Bone marrow (tissue), 2 donors: ENCODE measurements at places on chromosomes 5 and 9.

GRCh38 chr9:111961575-111961974 is 65.0 kb downstream of the UGCG start:
- DNase-seq: no peak

- DNase-seq: no peak
Observed at GRCh38 chr5:3187771-3188425, 407.7 kb upstream of the IRX1 start.

DNA sequence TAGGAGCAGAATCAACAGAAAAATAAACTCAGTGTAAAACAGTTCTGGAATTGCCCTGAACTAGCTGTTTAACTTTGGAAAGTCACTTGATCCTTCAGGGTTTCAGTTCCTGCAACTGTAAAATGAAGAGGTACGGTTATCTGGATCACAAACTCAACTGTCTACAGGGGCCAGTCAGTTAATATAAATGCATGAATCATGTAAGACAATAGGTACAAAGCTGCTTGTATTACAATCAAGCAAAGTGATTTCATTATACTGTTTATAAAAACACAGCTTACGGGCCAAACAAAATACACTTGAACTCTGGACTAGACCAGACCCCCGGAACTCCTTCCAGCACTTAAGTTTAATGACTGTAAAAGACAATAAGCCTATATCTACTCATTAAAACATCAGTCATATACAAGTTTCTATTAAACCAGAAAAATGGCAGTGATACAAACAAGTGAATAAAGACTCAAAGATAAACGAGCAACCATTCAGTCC is 73.0 kb downstream of the MRPS27 start:
- no peak for DNase-seq

- DNase-seq: no peak
Observed at GRCh38 chr9:86410281-86410680, 56.1 kb upstream of the TUT7 start.

DNA sequence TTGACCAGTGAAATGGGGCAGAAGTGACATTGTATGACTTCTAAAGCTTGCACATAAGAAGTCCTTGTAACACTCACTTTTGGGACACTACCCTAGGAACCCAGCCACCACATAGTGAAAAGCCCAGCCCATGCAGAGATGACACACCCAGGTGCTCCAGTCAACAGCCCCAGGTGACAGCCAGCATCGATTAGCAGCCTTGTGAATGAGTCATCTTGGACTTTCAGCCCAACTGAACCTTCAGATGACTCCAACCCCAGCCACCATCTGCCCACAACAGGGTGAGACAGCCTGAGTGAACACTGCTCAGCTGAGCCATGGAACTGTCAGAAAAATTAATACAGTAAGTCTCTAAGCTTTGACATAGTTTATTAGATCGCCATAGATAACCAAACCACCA is 458.6 kb downstream of the ZSWIM6 start:
- no peak for DNase-seq

DNA sequence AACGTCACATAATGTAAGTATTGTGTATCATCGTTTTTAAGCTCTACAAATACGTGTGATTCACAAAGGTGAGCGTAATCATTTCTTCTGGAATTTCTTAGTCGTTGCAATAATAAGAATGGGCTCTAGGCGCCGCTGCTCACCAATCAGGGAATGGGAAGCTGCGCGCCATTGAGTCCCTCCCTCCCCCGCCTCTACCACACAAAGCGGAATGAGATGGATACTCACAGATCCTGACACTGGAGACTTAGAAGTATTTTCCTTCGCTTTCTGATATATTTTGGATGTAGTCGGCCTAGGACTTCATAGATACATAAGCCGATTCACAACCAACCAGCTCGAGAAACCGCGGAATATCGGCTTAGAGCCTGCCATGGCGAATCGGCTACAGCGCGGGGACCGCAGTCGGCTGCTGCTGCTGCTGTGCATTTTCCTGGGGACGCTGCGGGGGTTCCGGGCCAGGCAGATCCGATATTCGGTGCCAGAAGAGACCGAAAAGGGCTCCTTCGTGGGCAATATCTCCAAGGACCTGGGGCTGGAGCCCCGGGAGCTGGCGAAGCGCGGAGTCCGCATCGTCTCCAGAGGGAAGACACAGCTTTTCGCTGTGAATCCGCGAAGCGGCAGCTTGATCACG is at the start of gene PCDHGA11:
TSS of gene PCDHGA11 (plus strand) at position 197 of the 634 bp plus-strand sequence. CDS start at position 374, 177 bp downstream.
- no peak for DNase-seq

GRCh38 chr9:114083666-114084065 is 5.6 kb upstream of the AMBP start:
- no peak for DNase-seq

DNA sequence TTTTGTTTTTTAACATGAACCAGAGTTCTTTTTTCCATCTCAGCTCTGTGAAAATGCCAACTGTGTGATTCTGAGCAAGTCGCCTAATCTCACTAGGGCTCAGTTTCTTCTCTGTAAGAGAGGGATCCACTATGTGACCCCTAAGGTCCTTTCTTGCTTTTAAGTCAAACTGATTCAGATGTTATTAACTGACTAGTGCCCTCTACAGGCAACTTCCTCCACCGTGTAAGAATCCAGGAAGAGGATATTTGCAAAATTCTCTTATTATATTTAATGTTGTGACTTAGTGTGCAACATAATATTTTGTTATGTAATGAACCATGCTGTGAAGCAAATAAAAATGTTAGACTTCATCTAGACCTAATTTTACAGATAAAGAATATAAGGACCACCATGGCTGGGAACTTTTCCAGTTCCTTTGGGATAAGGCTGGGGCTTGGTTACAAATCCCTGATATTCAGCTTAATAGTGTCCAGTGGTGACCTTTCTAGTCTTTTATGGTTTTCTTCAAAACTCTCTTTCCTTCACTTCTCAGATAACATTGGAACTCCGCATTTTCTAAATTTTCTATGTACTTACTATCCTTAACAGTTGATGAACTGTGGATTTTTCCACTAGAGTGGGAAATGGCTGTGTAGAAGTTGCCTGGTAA is 244.7 kb downstream of the PIK3R1 start:
- no peak for DNase-seq

GRCh38 chr5:63070001-63070400 is 491.4 kb downstream of the LRRC70 start:
- DNase-seq: no peak

DNA sequence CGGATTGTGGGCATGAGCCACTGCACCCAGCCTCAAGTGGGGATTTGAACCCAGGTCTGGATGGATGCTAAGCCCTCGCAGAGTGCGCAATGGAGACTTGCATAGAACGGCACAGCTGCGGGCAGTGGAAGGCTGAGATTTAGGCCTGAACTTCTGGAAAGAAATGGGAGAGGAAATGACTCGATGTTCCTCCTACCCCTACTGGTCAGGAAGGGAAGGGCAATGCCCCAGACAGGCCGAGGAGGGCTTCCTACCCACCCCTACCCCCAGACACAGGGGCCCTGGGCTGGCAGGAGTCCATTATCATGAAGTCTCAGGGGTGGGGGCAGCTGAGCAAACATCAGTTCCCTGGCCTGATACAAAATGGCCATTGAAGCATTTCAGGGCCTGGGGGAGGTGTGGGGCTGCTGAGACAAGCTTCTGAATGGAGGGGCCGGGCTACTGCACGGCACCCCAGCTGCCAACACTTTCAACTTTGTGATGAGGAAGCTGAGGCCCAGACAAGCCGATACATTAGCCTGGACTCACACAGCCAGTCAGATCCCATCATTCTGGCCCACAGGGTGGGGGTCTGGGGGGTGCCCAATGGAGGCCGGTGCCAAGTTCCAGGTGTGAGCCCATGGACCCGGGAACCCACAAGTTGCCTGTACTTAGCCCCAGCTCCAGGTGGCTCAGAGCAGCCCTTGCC is 13.5 kb upstream of the WDR38 start:
- DNase-seq: no peak

DNA sequence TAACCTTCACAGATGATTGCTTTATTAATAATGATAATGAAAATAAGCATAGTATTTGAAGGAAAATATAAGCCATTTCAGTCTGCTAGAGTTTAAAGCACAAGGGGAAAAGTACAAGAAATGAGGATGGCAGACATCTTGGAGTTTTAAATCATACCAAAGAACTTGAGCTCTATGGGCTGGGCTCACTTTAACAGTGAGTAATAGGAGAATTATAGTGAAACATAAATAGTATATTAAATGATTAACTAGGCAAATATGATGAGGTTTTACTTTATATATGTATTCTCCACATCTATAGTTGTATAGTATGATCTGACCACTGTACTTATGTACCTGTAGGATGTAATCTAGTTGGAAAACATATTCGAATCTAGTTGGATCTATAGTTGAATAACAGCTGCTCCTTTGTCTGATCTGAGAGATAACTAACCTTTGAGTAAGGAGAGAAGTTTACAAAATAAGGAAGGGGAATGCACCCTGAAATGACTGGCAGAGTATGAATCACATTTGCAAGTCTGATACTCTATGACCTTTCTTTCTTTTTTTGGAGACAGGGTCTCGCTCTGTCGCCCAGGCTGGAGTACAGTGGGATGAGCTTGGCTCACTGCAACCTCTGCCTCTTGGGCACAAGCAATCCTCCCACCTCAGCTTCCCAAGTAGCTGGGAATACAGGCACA is 17.6 kb downstream of the MEGF9 start:
- DNase-seq: no peak

GRCh38 chr5:131671994-131672655 is 37.1 kb upstream of the RAPGEF6 start:
- no peak for DNase-seq

DNA sequence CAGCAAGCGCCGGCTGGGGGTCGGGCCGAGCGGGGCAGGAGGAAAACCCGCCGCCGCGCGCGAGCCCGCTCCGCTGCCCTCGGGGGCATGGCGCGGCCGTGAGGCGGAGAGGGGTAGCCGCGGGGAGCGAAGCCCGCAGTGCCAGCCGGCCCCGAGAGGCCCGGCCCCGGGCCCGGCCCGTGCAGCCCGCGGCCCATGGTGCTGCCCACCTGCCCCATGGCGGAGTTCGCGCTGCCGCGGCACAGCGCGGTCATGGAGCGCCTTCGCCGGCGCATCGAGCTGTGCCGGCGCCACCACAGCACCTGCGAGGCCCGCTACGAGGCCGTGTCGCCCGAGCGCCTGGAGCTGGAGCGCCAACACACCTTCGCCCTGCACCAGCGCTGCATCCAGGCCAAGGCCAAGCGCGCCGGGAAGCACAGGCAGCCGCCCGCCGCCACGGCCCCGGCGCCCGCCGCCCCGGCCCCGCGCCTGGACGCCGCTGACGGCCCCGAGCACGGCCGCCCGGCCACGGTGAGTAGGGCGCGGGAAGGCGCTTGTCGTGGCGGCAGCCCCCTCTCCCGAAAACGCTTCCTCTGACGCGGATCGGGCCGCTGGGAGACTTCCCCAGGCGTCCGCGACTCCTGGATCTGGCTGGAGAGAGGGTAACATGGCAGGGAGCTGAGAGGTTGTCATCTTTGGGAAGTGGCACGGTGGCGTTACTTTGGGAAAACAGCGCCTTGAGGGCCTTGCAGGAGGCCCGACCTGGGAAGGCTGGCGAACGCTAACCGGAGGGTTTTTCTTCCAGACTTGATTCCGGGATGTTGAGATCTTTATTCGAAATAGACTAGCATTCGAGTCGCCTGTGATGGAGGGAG is 523 bp downstream of the MAML1 start:
- DNase-seq: no peak

GRCh38 chr5:72377910-72378638 is 57.9 kb downstream of the PTCD2 start:
- DNase-seq: no peak

DNA sequence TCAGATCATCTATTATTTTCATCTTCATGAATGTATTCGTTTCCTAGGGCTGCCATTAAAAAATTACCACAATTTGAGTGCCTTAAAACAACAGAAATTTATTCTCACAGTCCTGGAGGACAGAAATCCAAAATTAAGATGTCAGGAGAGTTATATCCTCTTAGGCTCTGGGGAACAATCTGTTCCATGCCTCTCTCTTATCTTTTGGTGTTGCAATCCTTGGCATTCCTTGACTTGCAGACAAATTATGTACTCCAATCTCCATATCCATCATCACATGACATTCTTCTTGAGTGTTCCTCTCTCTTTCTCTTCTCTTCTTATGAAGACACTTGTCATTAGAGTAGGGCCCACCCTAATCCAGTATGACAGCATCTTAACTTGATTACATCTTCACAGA is 339.4 kb downstream of the EFNA5 start:
- no peak for DNase-seq

GRCh38 chr9:137630126-137630525 is 11.3 kb downstream of the EHMT1 start:
- no peak for DNase-seq

- DNase-seq: no peak
Observed at GRCh38 chr9:78519786-78520185, 222.9 kb downstream of the PSAT1 start.

GRCh38 chr9:111198936-111199335 is 131.1 kb downstream of the OR2K2 start:
- DNase-seq: no peak

DNA sequence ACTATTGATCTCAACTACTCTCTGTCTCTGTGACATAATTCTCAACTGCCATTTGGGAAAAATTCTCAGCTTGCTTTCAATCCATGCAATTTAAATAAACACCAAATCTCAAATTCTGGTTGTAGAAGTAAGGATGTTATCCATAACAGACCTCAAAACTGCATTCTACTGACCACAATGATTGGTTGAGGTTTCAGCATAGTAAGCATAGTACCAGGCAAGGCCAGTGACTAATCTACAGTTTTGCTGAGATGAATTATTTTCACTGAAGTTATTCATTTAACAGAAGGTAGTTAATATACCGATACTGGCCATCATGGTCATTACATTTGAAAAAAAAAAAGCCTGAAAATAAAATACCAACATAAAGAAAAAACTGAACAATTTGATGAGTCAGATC is 488.0 kb upstream of the CDH18 start:
- DNase-seq: no peak

DNA sequence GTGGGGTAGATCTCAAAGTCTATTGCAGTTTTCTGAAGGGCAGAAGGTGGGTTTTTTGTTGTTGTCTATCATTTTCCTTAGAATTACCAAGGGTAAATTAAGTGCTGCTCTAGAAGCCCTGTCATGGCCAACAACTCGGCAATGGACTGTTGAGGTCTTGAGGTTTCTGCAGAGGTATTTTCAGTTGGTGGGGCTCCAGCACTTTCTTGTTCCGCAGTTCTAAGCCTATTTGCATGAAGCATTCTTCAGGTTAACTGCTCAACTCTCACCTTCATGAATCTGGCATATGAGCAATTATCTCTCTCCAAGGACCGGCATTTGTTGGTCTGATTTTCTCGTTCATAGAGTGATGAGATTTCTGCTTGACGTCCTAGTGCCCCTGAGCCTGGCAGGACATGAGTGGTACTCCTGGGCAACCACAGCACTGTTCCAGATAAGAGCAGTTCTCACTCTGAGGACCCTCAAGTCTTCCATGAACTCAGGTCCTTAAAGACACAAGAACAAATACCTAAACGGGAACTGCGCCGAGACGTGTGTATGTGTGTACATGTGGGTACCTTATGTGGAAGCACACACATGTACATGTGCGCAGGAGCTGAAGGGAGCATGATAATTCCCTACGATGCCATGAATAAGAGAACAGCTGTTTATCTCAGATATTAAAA is 544.5 kb downstream of the CSNK1G3 start:
- no peak for DNase-seq
